Activated T-cell treated with anti-CD3 and anti-CD28 coated beads for 24 hours (primary cell): ENCODE measurements at places on chromosomes 11 and 22.

DNA sequence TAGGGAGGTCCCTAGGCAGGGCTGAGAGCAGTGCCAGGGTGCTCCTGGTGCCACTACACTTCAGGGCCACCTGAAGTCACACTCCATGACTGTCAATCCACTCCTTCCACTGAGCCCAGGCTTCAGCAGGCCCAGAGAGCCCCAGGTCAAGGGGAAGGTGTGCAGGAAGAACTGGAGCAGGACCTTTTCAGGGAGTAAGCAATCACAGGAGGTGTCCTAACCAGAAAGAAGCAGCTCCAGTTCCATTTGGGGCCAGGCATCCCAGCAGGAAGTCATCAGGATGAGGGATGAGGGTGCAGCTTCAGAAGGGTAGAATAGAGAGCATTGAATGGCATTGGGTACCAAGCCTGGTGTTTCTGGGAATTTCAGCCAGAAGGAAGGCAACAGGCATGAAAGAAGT, 556.5 kb downstream of the INSC start:
- DNase-seq = no peak

DNA sequence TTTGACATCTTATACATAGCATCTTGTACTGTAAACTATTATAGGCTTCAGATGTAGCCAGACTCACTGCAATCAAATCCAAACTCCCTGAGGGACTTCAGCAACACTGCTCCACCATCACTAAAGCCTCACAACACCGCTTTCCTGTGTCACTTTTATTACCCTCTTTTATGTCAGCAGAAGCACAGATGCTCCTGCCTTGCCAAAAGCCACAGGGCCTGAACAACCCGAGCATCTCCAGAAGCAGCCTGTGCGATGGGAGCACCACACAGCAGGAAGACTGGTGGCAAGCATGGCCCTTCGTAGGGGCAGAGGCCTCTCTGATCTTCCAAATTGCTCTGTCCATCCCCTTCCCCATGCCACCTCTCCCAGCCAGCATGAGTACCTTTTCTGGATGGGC, 22.9 kb downstream of the TMEM123 start:
- DNase-seq = no peak

DNA sequence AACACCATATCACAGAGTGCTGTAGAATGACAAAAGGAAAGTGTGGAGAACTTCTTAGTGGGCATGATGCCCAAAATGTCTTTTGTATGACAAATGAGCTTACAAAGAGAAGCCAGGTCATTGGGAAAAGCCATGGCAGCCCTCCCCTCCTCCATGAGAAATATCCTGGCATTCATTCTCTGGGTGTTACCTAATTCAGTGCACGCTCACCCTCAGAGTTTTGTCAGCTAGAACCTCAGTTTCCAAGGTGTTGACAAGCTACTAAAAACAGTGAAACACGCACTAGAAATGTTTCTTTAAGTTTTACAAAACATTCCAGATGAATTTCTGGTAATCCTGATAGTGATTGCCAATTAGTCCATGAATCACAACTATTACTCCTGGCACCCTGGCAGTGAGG, 105.4 kb upstream of the FSHB start:
- DNase-seq = no peak

DNA sequence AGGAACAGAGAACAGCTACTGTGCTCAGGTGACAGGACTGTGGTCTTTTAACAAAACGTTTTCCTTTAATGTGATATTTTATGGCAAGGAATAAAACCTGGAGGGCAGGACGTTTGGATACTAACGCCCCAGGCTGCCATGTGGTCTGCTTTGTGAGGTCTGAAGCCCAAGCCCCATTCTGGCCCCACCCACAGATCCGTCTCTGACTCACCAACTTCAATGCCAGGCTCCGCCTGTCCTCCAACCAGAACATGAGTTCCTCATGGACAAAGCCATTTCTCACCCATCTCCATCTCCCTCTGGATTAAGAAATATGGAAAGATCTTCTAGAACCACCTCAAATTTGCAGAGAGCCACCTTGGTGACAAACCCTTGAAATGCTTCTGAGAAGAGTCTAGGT, 148.8 kb downstream of the CRYBB2 start:
- DNase-seq = no peak

- DNase-seq = peak; percentile 80
Measured at GRCh38 chr22:31489632-31490495, at the start of gene EIF4ENIF1. Gene EIF4ENIF1 (minus strand): TSS chr22:31489842. CDS start chr22:31488718, 1,124 bp downstream.

DNA sequence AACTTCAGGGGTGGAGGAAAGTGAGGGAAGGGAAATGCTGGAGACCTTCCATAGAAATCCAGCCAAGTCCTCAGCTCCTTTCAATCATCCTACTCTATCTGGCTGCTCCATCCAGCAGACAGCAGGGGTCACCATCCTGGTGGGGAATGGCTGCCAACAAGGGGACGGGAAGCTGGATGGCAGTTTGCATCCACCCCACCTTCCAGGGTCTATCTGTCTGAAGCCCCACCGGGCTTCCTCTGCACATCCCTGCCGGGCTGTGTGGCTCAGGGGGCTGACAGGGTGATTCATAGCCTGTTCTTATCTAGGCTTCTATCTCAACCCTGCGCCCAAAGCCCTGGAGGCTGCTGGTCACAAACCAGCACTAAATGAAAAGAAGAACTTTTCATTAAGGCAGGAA, 1.1 kb downstream of the SYTL2 start:
- DNase-seq = no peak

- DNase-seq = peak; percentile 63
Measured at GRCh38 chr11:75140269-75141138, 10.4 kb upstream of the SLCO2B1 start.
